ENCODE measurements at places on chromosomes 1 and 21.

DNA sequence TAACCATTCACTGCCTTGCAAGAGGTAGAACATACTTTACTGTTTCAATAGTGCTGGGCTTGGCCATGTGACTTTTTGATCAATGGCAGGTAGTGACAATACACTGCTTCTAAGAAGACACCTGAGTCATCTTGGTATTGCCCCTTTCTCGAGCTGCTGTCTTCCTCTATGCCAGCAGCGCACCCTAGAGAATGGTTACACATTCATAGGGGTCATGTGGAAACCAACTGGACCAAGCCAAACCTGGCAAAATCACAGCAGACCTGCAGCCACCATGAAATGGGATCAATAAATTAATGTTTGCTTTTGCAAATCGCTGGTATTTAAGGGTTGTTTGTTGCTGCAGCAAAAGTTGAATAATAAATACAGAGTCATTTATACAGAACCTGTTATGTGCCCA is 122.3 kb downstream of the GRIK1 start:
- no peaks in the 10 kb centered on the region for H3K4me1 ChIP-seq
- H3K4me3 ChIP-seq, result no peak overlapping the region
- H3K27ac ChIP-seq, result no peak overlapping the region

GRCh38 chr1:36824390-36824861 is 209.9 kb downstream of the GRIK3 start:
- no peak overlapping the region for H3K4me3 ChIP-seq
- H3K27me3 ChIP-seq, result no peaks in the 10 kb centered on the region
- H3K4me1 ChIP-seq, result no peaks in the 10 kb centered on the region
- no peaks in the 10 kb centered on the region for H3K36me3 ChIP-seq
- H3K27ac ChIP-seq, result no peak overlapping the region

- H3K36me3 ChIP-seq, result no peaks in the 10 kb centered on the region
- no peak overlapping the region for H3K4me3 ChIP-seq
- DNase-seq, result no peak
- H3K4me1 ChIP-seq, result no peaks in the 10 kb centered on the region
Observed at GRCh38 chr1:220788900-220789299, 2.2 kb downstream of the MTARC1 start.

DNA sequence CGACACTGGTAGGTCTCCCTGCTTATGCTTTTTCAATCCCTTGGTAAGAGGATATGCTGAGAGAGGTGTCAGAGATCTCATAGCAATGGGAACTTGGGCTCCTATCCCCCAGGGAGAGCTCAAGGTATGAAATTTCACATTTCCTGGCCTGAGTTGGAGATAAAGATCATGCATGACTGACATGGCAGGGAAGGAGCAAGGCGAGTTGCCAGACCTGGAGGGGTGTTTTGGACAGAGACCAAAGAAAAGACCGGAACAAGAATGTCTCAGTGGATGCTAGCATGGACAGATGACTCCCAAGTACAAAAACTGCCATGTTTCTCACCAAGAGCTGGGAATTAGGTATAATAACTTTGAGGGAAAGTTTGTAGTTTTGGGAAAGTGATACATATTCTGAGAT is 334.1 kb upstream of the B3GALT2 start:
- DNase-seq, result no peak
- no peaks in the 10 kb centered on the region for H3K4me1 ChIP-seq
- H3K36me3 ChIP-seq, result no peaks in the 10 kb centered on the region
- no peaks in the 10 kb centered on the region for H3K27me3 ChIP-seq

- H3K27me3 ChIP-seq, result no peaks in the 10 kb centered on the region
- H3K4me3 ChIP-seq, result no peak overlapping the region
- H3K27ac ChIP-seq, result no peak overlapping the region
Observed at GRCh38 chr1:34113362-34113761, 51.7 kb downstream of the CSMD2 start.

- no peak overlapping the region for H3K4me3 ChIP-seq
- no peak overlapping the region for H3K27ac ChIP-seq
- no peaks in the 10 kb centered on the region for H3K27me3 ChIP-seq
- H3K4me1 ChIP-seq, result no peaks in the 10 kb centered on the region
- no peaks in the 10 kb centered on the region for H3K36me3 ChIP-seq
- DNase-seq, result no peak
Observed at GRCh38 chr1:3003039-3003940, 18.0 kb upstream of the ACTRT2 start.

- H3K4me3 ChIP-seq, result no peak overlapping the region
- H3K27ac ChIP-seq, result no peak overlapping the region
- no peaks in the 10 kb centered on the region for H3K36me3 ChIP-seq
- H3K4me1 ChIP-seq, result no peaks in the 10 kb centered on the region
- no peaks in the 10 kb centered on the region for H3K27me3 ChIP-seq
- DNase-seq, result no peak
Observed at GRCh38 chr1:11888877-11889208, 30.1 kb upstream of the NPPB start.

All from Peyer's patch (tissue), 4 donors.